ENCODE measurements at places on chromosomes 12 and 14. TPM values are rescaled to one million over a fixed set of nuclear protein-coding genes. Genes with fewer than 3 reads are reported as not detected.

DNA sequence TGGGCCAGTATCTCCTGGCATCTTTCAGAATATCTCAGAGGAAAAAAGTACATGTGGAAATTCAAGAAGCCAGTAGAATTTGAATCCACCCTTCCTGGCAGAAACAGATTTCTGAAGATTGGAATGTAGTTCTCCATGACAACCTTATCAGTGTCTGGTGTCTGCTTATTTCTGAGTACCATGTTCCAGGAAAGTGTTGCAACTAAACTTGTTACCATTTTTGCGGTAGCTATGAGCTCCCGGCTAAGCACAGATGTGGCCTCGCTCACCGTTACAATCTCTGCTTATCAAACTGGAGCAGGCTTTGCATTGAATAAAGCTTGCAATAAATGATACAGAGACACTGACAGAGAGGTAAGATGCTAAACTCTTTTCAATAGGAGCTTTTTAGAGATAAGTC lies 13.0 kb upstream of the ITPR2 start:
- no peak for DNase-seq

DNA sequence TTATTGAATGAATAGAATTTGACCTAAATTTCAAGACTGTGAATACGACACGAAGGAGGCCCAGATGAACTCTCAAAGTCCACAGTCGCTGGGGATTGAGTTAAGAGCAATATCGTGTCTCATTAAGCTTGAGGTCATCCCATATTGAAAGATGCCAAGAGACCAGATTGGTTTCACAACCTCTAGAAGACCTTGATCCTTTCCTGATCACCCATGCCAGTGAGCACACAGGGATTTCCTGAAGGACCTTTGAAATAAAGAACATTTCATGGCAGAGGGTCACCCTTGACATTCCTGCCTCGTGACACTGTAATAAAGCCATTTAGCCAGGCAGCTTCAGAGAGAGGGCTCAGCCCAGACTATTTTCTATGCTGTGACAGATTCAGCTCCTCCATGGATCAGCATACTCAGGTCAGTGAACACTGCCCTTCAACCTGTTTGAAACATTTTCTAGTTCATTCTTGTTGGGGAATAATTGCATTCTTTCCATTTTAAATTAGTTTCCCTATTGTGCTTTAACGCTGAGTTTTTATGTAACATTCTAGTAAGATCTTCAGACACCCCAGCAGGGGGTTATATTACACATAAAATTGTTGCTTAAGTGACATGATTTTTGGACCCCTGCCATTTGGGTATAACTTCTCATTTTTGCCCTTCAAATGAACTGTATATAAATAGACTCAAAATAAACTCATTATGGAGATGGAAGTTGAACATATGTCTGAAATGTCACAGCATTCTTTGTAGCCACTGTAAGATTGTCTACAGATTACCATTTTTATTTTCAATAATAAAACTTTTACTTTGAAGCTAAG lies 213.2 kb downstream of the C12orf50 start:
- no peak for DNase-seq

DNA sequence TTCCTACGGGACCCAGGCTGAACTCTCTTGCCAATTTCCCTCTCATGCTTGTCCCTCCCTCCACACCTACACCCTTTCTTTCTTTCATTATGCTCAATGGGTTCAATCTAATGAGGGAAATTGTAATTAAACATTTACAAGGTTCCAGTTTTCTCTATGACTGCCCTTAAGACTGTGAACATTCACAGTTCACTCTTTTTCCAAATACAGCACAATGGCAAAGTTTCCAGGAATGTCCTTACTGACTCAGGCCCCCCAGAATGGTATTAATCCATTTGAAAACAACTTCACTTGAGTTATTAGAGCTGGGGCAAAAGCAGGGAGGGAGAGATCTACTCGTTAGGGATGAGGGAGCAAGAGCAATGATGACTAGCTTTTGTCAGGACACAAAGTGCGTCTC lies 892.1 kb downstream of the NRXN3 start:
- no peak for DNase-seq

DNA sequence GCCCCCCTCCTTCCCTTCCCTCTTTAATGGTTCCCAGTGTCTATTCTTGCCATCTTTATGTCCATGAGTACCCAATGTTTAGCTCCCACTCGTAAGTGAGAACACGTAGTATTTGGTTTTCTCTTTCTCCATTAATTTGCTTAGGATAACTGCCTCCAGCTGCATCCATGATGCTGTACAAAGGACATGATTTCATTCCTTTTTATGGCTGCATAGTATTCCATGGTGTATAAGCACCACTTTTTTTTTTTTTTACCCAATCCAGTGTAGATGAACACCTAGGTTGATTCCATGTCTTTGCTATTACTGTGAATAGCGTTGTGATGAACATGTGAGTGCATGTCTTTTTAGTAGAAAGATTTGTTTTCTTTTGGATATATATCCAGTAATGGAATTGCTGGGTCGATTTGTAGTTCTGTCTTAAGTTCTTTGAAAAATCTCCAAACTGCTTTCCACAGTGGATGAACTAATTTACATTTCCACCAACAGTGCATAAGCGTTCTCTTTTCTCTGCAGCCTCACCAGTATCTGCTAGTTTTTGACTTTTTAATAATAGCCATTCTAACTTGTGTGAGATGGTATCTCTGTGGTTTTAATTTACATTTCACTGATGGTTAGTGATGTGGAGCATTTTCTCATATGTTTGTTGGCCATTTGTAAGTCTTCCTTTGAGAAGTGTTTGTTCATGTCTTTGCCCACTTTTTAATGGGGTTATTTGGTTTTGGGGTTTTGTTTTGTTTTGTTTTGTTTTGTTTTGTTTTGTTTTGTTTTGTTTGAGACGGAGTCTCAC lies 26.0 kb downstream of the RPS29 start:
- DNase-seq = no peak

Gene CCDC38
- not detected for total RNA-seq

DNA sequence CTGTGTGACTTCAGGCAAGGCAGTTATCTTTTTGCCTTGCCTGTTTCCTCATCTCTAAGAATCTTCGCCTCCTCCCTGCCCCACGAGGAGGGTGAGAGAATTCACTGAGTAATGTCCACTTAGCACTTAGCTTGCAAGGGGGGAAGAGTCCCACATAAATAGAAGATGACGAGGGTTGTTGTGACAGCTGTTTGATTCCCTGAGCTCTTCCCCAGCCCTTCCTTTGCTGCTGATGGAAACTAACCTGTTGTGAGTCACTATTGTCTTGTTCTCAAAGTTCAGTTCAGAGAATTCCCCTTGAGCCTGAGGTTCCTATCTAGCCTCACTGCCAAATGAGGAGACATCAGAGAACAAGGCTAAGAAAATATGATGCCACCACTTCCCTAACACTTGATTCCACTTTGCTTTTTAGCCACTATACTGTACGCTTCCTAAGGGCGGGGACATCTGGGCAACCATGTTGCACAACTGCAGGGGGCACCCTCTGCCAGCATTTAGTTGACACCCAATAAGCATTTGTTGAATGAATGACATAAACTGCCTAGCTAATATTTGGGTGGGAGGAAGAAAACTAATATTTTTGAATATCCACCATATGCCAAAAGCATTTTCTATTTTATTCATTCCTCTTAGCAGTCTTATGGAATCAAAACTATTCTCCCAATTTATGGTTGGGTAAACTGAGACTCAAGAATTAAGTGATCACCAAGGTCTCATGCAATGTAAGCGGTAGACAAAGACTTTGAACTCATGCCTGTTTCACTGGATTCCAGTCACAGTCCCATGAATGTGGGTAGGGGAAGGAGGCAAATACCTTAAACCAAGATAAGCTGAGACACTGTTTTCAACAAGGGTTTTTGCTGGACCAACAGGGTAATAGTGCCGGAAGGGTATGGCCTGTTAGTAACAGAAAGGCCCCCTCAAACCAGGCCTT lies 77.6 kb downstream of the ZFP36L1 start:
- DNase-seq = no peak

Gene OXA1L
- total RNA-seq = 121 TPM

GRCh38 chr14:60722357-60723115 lies 1.6 kb downstream of the SIX4 start:
- DNase-seq = peak; percentile 43

DNA sequence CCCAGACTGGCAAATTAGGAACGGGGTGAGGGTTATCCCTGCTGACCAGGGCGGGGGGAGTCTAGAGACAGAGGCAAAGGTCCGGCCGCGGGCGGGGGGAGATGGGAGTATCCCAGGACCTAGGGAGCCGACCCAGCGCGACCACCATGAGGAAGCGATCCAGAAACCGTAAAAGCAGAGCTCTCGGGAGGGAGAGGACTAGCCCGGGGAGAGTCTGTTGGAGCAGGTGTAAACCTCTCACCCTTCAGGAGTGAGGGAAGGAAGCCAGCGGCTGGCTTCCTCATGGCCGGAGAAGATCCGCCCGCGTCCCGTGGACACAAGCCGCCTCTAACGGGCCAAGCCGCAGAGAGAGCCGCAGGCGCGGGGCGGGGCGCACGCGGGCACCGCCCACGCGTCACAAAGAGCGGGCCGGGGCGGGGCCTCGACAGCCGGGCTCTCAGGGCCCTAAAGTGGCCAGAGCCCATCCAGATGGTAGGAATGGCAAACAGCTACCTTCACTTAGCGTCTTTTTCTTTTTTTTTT lies at the start of gene ACRBP:
ACRBP (minus strand) TSS at position 350 of the 522 bp plus-strand sequence; CDS start at position 284, 66 bp downstream.
- DNase-seq = peak; percentile 69

Gene AVPR1A
- total RNA-seq = not detected

- DNase-seq = no peak
Measured at GRCh38 chr12:2190896-2191533, 138.2 kb downstream of the CACNA1C start.

Gene DHRS2
- total RNA-seq = not detected

DNA sequence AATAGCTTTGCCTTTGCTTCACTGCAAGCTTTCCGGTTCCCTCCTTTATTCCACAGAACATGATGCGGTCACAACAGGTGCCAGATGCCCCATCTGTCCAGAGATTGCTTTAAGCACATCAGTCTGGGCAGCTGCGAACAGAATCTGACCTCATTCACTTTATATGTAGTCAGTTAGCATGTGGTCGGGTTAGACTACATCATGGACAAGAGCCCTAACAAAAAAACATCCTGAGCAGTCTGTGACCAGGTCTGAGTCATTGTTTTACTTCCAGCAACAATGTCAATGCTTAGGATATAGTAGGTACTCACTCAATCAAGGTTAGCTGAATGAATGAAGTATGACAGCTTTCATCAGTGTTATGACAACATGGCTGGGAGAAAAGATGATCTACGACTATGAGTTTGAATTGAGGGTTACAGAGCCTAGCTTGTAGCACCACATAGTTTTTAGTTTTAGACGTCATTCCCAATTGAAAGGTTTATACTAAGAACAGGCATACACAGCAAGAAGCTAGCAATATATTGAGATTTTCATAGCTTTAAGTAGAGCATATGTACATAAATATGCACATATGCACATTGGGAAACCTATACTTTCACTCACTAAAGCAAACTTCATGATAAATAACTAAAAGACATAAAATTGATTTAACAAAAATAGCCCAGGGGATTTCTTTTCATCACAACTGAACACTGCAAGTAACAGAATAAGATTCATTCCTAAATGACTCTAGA lies 64.2 kb upstream of the TMCC3 start:
- no peak for DNase-seq

DNA sequence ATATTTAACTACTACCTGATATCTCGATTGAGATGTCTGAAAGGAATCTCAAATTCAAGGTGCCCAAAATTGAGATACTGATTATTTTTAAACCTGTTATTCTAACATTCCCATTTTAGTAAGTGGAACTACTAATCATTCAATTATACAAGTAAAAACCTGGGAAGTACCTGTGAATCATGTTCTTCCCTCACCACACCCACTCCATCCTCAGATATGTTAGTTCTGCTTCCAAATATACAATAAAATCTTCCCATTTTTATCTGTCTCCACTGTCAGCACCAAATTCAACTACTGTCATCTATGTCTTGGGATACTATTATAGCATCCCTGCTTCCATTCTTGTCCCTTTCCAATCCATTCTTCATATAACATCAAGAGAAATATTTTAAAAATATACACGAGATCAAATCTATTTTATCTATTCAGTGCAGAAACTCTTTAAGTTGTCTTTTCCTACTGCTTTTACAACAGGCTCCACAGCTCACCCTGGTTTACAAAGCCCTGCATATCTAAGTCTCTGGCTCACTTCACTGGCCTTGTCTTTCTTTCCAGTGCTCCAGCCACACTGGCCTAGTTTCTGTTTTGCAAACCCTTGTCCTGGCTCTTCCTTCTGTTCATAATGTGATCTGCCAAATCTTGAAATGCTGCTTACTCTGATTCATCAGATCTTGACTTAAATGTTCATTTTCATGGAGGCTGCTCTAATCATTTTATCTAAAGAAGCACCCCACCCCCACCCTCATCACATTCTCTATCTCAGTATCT lies 122.3 kb downstream of the PTPRR start:
- no peak for DNase-seq

- no peak for DNase-seq
Measured at GRCh38 chr14:39316830-39317553, 83.3 kb downstream of the MIA2 start.

- DNase-seq = no peak
Measured at GRCh38 chr14:74949859-74950573, 5.4 kb downstream of the PGF start.

DNA sequence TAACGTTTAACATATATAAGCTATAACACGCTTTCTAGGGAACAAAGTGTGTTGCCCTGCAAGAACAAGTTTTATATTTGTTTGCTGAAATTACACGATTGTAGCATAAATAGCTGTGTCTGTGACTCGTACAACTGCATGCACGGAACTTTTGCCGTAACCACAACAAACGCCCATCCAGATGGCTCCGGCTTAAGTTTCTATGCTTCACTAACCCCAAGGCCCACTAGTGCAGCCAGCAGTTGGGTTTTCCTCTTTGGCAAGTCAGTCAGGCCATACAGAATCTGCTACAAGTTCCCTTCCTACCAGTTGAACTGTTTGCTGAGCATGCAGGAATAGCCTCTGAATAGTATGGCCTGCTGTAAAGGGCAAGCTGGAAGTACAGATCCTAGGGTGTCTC lies 12.1 kb downstream of the CSRP2 start:
- no peak for DNase-seq

Gene PSMA6
- 229 TPM for total RNA-seq

Gene LGR5
- 10.3 TPM for total RNA-seq

- DNase-seq = no peak
Measured at GRCh38 chr14:91256661-91257060, 12.2 kb upstream of the GPR68 start.

- no peak for DNase-seq
Measured at GRCh38 chr14:97688631-97689336, 891.6 kb downstream of the VRK1 start.

- DNase-seq = no peak
Measured at GRCh38 chr12:3103806-3104205, 26.6 kb downstream of the TSPAN9 start.
